ENCODE measurements at places on chromosomes 2 and 18.

- no peak for DNase-seq
Observed at GRCh38 chr2:143476336-143477087, 347.3 kb downstream of the ARHGAP15 start.

DNA sequence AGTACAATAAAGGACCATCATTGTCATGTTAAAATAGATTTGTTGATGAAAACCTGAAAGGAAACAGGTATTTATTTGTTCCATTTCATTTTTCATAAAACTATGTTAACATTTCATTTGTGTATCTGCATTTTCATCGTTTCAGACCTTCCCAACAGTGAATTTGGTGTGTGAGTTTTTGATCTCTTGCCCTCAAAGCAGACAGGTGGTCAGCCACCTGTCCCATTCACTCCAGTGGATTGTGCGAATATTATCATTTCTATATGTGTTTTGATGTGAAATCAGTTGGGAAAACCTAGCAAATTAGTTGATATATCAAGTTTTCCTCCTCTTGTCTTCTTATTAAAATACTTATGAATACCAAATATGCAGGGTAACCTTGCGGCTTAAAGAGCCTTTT lies 25.4 kb upstream of the ATP5MC3 start:
- no peak for DNase-seq

DNA sequence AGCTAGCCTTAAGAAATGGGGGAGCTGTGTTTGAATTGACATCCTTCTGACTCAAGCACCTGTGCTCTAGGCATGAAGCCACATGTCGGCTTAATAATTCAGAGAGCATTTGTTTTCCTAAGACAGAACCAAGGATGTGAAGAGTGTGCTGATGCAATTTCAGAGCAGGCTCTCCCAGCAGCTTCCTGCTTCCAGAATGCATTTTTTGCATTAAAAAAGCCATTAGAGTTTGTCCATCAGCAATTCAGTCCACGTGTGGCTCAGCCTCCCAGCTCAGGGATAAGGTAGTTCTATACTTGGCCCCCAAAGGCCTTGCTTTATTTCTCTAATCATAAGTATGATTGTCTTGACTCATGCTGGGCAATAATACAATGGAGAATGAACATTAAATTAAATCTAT lies 37.7 kb downstream of the DOCK10 start:
- no peak for DNase-seq

GRCh38 chr2:237298151-237299118 lies 115.5 kb downstream of the COL6A3 start:
- no peak for DNase-seq

Measured in caudate nucleus (tissue), 63 donors.